Thoracic aorta endothelial cell (primary cell): ENCODE measurements at places on chromosomes 11 and 22. TPM values are rescaled to one million over a fixed set of nuclear protein-coding genes. Genes with fewer than 3 reads are reported as not detected.

The TST gene
- total RNA-seq, result 40.9 and 41.8 TPM in 2 replicates

The MIAT gene
- total RNA-seq, result 0.43 and 0.66 TPM in 2 replicates

The PKNOX2 gene
- 0.07 and 0.13 TPM in 2 replicates for total RNA-seq

The CD248 gene
- total RNA-seq, result under 0.01 TPM in 1 of 2 replicates, not detected in the other

The OR6T1 gene
- total RNA-seq, result not detected in 2 replicates

The FXYD6 gene
- total RNA-seq, result 0.53 and 2.6 TPM in 2 replicates
